Parietal lobe (tissue), 2 donors: ENCODE measurements at places on chromosomes 12 and 14. TPM values are rescaled to one million over a fixed set of nuclear protein-coding genes. Genes with fewer than 3 reads are reported as not detected.

Gene TAS2R8
- 2.5 TPM for total RNA-seq

Gene PRICKLE1
- 16.3 TPM for total RNA-seq

Gene RFLNA
- total RNA-seq, result 7.2 TPM

Gene CLEC2B
- total RNA-seq, result 0.63 TPM

Gene STON2
- total RNA-seq, result 45.1 TPM

Gene NR1H4
- total RNA-seq, result 0.31 TPM

Gene RAN
- total RNA-seq, result 298 TPM

Gene PRPF40B
- 36.6 TPM for total RNA-seq

Gene RILPL1
- 7.5 TPM for total RNA-seq

Gene UBR7
- 41.0 TPM for total RNA-seq

Gene HOMEZ
- total RNA-seq, result 4.1 TPM

Gene FICD
- 5.3 TPM for total RNA-seq

Gene TPPP2
- not detected for total RNA-seq

Gene LYZ
- total RNA-seq, result 2.2 TPM

Gene PPFIA2
- total RNA-seq, result 338 TPM

Gene SUPT16H
- 102 TPM for total RNA-seq

Gene FOXN4
- total RNA-seq, result 0.94 TPM

Gene LRRC10
- total RNA-seq, result not detected

Gene STXBP6
- total RNA-seq, result 13.8 TPM

Gene OAS2
- 2.5 TPM for total RNA-seq

Gene CPSF6
- 186 TPM for total RNA-seq

Gene KRT72
- total RNA-seq, result not detected

Gene RFX4
- total RNA-seq, result 9.4 TPM

Gene STYK1
- 4.7 TPM for total RNA-seq

Gene RIN3
- total RNA-seq, result 2.2 TPM

Gene AICDA
- total RNA-seq, result not detected

Gene SERPINA3
- total RNA-seq, result 1.3 TPM

Gene MMP17
- total RNA-seq, result 64.5 TPM

Gene SPTSSA
- total RNA-seq, result 8.8 TPM

Gene C14orf180
- total RNA-seq, result not detected

Gene ST8SIA1
- total RNA-seq, result 44.1 TPM

Gene KERA
- total RNA-seq, result 0.31 TPM

Gene ATG2B
- 82.6 TPM for total RNA-seq

Gene PARP11
- total RNA-seq, result 27.9 TPM

Gene PRPH
- total RNA-seq, result 2.2 TPM

Gene PMCH
- not detected for total RNA-seq
